Activated CD8-positive, alpha-beta memory T cell treated with anti-CD3 and anti-CD28 coated beads, Interleukin-2, amount 50 U/mL, for 48 hours (primary cell): ENCODE measurements at places on chromosomes 16 and 17.

DNA sequence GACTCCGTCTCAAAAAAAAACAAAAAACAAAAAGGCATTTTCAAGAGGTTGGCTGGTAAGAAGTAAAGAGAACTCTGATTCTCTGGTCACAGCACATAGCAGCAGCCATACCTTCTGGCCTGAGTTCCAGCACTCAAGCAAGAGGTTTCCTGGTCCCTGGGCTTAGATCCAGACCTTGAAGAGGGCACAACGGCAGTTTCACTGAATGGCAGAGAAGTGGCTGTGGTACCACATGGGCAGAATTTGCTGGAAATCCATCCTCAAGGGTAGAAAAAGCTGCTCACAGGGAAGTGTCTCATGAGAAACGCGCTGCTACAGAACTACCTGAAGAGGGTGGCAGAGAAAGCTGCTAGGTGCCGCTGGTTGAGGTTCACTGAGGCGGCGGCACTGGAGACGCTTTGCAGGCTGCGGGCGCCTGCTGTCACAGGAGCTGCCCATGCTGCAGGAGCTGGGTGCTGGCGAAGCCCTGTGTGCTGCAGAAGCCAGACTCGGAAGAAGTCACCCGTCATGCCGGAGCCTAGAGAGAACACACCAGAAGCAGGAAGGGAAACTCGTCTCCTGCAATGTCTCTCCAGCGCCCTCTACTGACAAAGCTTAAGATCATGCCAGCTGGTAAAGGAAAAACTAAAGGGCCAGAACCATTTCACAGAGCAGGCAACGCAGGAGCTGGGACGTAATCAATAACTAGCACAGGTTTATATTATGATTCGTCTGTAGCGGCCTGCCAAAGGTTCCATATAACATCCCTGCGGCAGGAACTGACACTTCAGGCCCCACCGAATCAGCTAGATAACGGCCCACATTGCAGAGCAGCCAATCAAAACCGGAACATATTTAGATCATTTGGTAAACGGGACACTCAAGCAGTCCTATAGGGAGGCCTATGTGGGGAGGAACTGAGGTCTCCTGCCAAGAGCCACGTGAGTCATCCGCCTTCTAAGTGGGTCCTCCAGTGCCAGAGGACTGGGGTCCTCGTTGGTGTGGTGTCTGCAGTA, 5.4 kb upstream of the ZNF213 start:
- peak; percentile 83 for DNase-seq

- DNase-seq, result no peak
Observed at GRCh38 chr16:56048425-56049105, 142.7 kb upstream of the GNAO1 start.

DNA sequence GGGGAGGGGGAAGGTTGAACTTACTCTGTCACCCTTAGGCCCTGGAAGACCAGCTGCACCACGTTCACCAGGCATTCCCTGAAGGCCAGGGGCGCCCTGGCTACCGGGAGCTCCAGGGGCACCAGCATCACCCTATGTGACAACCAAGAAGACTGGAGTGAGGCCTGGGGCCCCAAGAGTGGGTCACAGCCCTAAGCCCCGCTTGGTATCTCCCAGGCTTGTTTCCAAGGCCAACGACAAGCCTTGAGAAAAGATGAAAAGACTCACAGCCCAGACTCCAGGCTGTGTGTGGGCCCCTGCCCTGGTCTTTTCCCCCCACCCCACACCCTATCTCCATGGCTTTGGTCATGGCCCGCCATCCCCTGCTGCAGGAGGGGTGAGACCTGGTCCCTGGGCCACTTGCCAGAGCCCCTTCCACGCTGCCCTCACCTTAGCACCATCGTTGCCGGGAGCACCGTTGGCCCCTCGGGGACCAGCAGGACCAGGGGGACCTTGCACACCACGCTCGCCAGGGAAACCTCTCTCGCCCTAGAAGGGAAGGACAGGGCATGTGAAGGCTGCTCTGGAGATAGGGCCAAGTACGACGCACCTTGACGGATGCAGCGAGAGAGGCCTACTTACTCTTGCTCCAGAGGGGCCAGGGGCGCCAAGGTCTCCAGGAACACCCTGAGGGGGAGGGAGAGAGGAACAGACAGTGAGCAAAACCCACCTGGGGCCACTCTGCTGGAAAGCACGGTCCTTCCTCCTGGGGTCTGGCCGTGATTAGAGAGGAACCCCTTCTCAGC, 9.9 kb downstream of the COL1A1 start:
- no peak for DNase-seq

DNA sequence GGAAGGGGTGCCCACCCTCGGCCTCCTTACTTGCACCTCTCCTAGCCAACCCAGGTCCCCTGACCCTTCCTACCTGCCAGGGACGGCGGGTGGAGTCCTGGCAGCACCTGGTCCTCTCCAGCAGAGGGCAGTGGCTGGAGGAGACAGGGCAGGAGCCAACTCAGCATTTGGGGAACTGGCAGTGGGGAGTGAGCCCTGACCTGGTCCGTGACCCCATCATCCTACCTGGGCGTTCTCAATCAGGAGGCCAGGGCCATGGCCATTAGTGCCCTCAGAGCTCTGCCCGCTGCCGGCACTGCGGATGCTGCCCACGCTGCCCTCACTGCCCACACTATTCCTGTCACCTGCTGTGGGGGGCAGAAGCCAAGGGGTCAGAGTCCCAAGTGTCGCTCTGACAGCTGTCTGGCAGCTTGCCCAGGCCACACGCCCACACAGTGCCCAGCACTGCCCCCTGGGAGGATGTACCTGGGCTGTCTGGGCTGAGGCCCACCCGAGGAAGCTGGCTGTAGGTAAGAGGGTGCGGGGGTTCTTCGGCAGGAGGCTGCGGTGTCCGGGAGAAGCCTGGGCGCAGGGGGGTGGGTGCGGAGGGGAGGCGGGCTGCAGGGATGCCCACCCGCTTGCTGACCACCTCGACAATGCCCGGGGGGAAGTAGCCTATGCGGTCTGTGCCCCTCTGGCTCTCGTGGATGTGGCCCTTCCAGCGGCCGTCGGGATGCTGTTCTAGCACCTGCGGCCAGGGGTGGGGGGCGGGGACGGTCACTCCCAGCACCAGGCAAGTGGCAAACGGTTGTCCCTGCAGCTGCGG, 10.8 kb downstream of the CASKIN2 start:
- DNase-seq, result peak; percentile 61

GRCh38 chr17:37888881-37889280, 35.3 kb upstream of the TBC1D3K start:
- no peak for DNase-seq

GRCh38 chr17:48011405-48012150, 26.0 kb downstream of the COPZ2 start:
- peak; percentile 58 for DNase-seq

- DNase-seq, result no peak
Observed at GRCh38 chr17:73266796-73267195, 5.1 kb upstream of the CPSF4L start.

- no peak for DNase-seq
Observed at GRCh38 chr17:1940810-1941185, 84.3 kb downstream of the RTN4RL1 start.

GRCh38 chr16:59887856-59888255, 1153.7 kb upstream of the GOT2 start:
- no peak for DNase-seq

DNA sequence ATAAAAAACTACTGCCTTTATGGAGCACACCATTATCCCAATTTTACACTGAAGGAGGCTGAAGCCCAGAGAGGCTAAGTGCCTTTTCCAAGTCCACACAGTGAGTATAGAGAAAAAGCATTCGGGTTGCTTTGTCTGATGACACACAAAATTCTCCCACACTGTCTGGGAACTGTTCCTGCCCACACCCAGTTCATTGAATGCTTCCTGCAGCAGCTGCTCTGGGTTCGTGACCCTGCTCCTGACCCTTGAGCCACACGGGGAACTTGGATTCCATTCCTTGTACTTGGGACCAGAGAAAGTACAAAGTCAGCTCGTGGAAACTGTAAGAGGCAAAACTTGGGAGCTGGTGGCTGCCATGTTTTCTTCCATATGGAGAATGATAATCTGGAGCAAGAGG, 57.9 kb downstream of the AKAP1 start:
- no peak for DNase-seq

GRCh38 chr17:31269578-31269983, 27.5 kb downstream of the OMG start:
- DNase-seq, result no peak

- DNase-seq, result no peak
Observed at GRCh38 chr17:32529604-32530003, 42.8 kb downstream of the CDK5R1 start.

GRCh38 chr16:77113835-77114234, 77.2 kb upstream of the MON1B start:
- no peak for DNase-seq

GRCh38 chr17:2343421-2343820, 6.1 kb downstream of the SGSM2 start:
- peak; percentile 75 for DNase-seq

- DNase-seq, result no peak
Observed at GRCh38 chr17:48498164-48498850, 32.5 kb downstream of the HOXB1 start.

GRCh38 chr17:3712811-3713463, 10.8 kb upstream of the HASPIN start:
- DNase-seq, result no peak

- no peak for DNase-seq
Observed at GRCh38 chr16:69890114-69890891, 60.8 kb upstream of the CLEC18A start.

DNA sequence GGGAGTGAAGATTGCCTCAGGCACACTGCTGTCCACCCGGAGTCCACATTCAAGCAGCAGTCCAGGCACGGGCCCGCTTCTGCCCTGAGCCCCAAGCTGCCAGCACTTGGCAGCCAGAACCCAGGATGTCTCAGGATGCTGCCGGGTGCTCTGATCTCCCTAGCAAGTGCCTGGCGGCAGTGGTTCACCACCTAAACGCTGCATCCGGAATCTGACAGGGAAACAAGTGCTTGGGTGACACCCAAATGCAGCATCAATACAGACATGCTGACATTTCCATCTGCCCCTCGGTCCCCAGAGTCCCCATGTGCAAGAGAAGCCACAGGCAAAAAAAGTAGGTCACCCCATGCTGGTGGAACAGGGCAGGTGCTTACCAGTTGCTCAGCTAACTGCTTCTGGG, 197.1 kb upstream of the RPL38 start:
- DNase-seq, result no peak

DNA sequence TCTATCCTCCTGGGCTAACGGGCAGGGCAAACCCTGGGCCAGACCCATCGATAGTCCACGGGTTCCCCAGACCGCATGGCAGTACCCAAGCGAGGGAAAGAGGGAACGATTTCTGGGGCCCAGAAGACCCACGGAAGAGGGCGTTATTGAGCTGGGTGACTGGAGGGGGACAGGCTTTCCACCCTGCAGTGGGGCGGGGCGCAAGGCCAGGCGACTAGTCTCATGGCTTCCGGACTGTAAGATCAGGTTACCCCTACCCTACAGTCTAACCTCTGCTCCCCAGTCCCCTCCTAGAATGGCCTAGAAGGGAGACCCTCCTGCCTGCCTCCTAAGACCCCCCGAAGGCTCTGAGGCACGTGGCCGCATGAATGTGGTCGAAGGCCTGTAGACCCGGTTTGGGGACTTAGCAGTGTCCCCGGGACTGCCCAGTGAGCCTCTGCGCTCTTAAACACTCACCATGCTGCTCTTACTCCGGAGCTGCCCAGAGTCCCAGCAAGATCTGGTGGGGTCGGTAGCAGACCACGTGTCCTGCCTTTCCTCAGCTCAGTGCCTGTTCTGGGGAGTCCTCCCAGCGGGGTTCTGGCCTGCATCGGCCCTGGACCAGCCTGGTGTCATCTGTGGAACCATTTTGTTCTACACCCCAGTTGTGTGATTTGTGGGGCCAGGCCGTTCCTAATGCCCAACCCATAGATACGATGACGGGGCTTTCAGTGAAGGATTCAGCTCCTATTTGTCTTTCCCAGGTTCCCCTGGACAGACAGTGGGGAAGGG, 13.2 kb upstream of the AURKB start:
- peak; percentile 82 for DNase-seq

DNA sequence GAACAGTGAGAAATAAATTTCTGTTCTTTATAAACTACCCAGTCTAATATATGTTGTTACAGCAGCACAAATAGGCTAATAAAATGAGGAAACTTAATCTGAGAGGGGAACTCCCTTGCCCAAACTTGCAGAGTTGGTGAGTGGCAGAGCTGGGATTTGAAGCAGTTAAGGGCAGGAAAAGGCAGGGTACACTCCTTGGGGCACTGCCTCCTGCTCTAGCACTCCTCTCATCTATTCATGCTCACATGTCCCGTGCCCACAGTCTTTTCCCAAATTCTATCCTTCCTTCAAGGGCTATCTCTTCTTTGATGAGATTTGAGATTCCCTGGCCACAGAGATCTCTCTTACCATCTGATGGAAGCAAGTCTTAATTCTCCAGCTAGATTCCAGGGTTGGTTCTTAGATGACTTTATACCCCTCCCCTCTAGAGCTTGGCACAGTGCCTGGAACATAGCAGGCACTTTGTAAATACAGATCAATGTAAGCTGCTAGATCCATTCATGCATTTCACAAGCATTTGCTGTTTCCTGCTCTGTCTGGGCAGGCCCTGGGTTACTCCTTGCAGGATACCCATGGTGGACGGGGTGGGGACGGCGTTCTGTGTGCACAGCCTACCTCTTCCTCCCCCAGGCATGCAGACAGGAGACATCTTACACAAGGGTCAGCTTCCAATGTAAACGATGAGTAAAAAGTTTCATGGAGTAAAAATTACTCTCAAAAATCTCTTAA, 39.2 kb upstream of the ABCC12 start:
- no peak for DNase-seq

DNA sequence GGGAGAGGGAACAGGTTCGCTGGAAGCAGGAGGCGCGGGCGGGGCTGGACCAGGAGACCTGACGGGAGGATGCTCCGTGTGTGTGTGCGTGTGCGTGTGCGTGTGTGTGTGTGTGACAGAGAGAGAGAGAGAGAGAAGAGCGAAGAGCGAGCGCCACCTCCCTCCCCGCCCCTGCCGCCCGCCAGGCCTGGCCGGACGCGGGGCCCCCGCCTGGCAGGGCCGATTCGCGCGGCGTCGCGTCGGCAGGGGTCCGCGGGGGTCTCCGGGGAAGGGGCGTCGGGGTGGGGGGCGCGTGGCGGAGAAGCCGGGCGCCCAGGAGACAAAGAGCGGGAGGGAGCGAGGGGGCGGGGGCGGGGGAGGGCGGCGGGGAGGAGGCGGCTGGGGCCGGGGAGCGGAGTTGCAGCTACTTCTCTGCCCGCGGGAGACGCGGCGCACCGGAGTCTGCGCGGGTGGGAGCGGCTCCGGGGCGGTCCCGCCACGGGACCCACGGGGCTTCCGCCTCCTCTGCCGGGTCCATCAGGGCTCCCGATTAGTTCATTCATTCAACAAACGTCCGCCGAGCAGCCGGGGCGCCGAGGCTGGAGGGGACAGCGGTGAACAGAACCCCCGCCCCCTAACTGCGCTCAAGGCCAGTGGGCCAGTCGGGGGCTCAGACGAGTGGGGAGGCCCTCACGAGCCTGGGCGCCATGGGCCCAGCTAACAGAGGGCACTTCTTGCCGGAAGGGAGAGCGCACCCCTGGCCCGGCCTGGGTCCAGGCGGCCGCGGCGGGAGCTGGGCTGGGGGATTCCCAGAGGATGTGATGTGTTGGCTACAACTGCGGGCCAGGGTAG, at the start of gene SAMD14:
Gene SAMD14, minus strand, starts transcription at position 433 of the 831 bp plus-strand sequence. CDS start 5,201 bp downstream, outside the sequence.
- no peak for DNase-seq

- no peak for DNase-seq
Observed at GRCh38 chr17:33463887-33464286, 170.8 kb upstream of the ASIC2 start.

- no peak for DNase-seq
Observed at GRCh38 chr16:66023481-66023880, 343.0 kb upstream of the CDH5 start.
